ENCODE measurements at places on chromosomes 2 and 18.

- no peak for DNase-seq
Observed at GRCh38 chr18:24766376-24766775, 305.9 kb downstream of the HRH4 start.

- no peak for DNase-seq
Observed at GRCh38 chr2:176134035-176134434, 4.5 kb downstream of the HOXD8 start.

GRCh38 chr18:499776-500631 is 497 bp downstream of the COLEC12 start:
- no peak for DNase-seq

GRCh38 chr18:8869696-8870095 is 164.3 kb downstream of the MTCL1 start:
- no peak for DNase-seq

DNA sequence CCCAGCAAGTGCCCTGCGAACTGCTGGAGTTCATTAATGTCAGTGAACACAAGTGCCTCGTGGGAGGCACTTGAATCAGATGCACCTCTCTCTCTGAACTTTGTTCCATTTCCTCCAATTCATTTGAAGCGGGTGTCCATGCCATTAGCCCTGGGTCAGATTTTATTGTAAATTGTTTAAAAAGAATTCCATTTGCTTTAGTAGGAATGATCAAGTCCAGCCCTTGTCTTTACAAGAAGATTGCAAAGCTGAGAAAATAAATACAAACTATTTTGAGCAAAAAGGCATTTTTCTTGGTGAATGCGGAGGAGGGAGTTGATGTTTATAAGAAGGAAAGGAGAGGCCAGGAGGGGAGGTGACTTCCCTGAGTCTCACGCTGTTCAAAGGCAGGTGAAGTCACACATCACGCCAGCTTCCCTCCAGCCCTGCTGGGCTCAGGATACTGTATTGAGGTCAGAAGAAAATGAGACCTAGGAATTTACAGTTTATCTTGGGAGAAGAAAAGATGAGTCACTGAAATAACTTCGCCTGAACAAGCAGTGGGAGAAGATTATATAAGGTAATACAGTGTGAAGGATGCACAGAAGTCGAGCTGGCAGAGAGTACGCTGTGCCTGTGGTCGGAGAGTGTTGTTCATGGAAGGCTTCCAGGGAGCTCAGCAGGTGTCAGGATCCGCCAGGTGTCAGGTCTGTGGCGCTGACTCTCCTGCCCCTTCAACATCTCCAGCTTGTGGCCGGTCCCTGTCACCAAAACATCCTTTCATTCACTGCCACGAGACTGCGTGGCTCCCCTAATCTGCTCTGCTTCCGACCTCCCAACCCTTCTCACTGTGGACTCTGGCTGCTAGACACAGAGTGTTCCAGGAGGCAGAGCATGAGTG is 36.5 kb downstream of the EFR3B start:
- no peak for DNase-seq

- DNase-seq: no peak
Observed at GRCh38 chr18:58163004-58163590, 119.1 kb downstream of the NEDD4L start.

DNA sequence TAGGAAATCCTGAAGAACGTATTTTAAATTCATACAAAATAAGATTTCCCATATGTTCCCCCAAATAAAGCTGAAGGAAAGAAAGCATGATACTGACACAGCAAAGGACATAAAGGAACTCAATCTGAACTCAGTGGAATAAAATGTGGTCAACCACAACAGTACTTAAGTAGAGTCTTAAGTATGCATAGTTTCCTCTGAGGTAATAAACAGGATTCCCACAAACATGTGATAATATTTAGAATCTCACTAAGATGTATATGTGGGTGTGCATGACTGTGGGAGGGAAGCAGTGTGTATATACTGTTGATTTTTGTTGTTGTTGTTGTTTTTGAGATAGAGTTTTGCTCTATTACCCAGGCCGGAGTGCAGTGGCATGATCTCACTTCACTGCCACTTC is 69.3 kb downstream of the NOL10 start:
- no peak for DNase-seq

DNA sequence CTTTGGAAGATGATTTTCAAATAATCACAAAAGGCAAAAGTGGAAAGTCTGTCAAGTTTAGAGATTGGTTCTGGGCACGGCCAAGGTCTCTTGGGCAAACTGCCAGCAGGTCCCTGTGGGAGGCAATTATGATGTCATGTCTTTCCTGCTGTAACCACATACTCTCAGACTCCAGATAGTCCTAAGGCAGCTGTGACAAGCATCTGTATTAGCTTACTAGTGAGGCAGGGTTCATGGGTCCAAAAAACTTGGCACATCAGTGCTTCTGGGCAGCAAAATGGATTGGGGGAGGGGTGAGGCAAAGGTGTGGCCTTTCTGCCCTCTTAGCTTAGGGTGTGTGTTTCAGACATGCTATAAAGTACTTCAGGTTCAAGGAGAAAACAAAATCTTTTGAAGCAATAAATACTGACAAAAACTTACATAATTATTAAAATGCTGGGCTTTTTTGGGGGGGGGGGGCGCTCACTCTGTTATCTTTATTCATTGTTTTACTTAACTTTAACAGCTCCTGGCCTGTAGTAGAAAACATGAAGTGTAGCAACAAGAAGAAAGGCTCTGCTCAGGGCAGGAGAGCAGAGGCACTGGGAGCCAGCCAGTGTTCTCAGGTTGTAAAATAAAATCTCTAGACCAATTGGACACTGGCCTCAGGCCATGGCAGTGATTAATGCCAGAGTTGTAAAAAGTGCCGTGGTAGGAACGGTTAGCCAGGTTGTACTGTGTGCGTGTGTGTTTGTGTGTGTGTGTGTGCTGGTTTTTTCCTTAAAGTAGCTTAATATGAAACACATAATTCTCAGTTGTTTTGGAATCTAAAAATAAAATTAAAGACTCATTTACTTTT is 14.3 kb upstream of the TANC1 start:
- DNase-seq: no peak

DNA sequence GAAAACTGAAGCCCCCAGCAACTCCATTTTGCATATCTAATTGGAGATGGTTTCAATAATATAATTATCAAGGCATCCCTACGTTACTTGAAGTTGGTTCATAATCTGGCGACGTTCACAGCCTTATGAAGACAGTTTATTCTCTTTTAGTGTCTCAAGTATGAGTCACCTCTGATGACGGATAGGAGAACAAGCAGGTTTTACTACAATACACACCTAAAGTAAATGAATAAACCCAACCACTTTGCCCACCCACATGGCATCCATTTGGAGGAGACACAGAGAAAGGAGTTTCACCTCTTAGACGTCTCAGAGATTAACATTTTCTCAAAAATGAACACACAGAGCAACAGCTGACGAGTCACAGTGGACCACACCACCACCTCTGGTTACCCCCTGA is 40.8 kb downstream of the BCL11A start:
- DNase-seq: no peak

GRCh38 chr2:176085861-176086771 is 2.4 kb upstream of the EVX2 start:
- no peak for DNase-seq

DNA sequence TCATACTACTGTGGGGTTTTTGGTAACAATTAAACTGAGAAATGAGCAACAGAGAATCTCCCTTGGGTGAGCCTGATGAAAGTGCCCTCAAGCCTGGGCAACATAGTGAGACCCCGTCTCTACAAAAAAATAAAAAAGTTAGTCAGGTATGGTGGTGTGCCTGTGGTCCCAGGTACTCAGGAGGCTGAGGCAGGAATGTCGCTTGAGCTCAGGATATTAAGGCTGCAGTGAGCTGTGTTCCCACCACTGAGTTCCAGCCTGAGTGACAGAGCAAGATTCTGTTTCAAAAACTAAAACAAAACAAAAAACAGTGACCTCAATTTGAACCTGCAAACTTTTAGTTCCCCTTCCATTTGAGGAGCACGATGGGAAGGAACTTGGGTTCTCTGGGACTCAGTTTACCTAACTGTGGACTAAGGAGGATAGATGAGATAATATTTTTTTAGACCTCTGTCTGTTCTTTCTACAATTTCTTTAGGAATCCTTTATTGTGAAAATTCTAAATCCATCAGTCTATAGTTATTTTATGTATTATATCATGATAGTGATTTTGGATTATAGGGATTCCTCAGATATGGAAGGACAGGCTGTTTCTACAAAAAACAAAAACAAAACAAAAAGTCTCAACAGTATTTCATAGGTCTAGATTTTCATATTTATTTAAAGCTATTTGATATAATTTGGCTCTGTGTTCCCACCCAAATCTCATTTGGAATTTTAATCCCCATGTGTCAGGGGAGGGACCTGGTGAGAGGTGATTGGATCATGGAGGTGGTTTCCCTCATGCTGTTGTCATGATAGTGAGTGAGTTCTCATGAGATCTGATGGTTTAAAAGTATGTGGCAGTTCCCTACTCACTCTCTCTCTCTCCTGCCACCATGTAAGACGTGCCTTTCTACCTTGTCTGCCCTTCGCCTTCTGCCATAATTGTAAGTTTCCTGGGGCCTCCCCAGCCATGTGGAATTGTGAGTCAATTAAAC is 178.6 kb downstream of the MYCN start:
- DNase-seq: no peak

- DNase-seq: no peak
Observed at GRCh38 chr2:32864334-32865111, 82.2 kb upstream of the LTBP1 start.

DNA sequence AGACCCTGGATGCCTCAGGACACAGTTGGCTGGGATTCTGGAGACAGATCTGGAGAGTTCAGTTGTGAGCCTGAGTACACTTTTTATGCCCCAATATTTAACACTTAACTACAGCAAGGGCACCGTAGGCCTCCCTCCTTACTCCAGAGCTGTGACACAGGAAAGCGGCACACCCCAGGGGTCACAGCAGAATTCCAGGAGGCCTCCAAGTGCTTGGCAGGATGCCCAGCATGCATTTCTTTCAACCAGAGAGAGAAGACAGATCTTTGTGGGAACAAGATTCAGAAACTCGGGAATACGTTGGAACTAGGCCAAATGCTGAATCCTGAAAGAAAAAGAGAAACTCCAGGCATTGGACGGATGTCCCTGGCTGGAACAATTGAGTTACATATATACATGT is 199.2 kb upstream of the NT5C1B start:
- no peak for DNase-seq

- no peak for DNase-seq
Observed at GRCh38 chr2:200747668-200748618, 63.8 kb upstream of the BZW1 start.

DNA sequence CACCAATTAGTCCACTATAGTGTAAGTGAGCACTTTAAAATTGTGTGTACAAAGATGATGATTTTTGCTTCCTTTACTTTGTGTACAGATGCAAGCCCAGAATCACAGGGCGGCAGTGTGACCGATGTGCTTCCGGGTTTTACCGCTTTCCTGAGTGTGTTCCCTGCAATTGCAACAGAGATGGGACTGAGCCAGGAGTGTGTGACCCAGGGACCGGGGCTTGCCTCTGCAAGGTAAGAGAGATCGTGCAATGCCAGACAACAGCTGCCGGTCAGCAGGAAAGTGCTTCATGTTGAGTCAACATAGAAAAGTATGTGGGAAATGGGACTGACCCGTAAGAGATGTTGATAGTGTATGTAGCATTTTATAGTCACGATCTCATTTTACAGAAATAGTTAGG is 156.8 kb upstream of the TTC39C start:
- DNase-seq: no peak

DNA sequence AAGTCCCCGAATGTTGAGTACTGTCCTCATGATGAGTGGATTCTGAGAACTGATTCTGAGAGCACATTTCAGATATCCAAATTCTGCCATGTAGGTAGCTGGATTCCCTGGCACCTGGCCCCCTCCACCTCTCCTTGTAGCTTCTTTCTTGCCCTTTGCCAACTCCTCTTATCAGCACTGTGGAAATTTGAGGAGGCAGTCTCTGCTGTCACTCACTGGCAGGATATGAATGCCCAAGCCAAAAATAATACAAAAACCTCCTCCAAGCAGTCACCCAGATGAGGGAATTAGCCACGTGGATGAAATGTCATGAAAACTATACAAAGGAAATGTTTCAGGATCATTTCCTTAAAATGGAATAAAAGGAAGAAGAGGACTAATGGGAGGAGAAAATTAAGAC is 276.8 kb downstream of the SETBP1 start:
- DNase-seq: no peak

DNA sequence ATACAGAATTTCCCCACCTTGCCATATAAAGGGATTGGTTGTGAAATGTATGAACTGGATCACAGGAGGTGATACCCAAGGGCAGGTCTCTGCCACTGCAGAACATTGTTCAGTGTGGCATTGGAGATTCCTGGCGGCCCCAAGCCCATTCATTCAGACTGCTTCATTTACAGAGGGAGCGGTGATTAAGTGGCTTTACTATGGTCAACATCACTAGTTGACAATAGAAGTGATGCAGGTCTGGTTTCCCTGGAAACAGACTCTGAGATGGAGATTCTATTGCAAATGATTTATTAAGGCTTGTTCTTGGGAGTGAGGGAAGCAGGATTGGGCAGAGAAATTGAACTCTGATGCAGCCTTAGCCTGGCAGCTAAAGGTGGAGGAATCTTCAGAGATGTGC is 62.4 kb downstream of the ZDBF2 start:
- DNase-seq: no peak

DNA sequence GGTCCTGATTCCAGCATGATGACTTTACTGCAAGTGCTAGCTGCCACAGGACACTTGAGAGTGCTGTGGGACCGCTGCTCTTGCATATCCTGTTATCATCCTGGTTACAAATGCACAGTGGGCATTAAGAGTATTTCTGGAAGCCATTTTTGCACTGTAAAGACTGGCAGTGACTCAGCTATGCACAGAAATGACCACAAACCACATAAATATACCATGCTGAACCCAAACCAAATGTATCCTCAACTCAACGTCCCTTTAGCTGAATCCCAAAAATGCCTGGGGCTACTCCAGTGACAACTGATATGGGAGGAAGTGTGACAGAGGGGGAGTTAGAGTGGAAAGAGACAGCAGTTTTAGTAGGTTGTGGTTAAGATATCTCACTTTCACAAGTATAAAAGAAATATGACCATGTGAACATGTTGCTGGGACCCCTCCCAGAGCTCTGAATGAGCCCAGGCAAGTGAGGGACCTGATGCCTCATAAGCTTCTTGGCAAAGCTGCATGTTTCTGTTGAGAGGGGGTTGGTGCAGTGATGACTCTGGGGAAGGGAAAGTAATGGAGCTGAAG is 37.3 kb downstream of the RHBDD1 start:
- no peak for DNase-seq

DNA sequence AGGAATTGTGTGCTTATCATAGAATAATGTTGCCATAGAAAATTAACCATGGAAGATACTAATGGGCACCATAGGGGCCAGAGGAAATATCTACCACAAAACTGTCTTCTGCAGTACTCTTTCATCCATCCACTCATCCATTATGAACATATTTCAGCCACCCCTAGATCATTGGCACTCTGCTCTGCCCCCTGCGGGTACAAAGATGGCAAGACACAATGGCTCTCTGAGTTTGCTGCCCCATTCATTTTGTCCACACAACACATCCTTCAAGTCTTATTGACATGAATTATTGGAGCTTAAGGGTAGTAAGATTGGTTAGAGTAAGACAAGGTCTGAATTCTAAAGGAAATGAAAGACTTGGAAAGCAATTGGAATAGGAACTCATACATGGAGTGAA is 1224.7 kb upstream of the CELF4 start:
- no peak for DNase-seq

Measured in activated naive CD4-positive, alpha-beta T cell (primary cell).